ENCODE measurements at places on chromosomes 3 and 15.

DNA sequence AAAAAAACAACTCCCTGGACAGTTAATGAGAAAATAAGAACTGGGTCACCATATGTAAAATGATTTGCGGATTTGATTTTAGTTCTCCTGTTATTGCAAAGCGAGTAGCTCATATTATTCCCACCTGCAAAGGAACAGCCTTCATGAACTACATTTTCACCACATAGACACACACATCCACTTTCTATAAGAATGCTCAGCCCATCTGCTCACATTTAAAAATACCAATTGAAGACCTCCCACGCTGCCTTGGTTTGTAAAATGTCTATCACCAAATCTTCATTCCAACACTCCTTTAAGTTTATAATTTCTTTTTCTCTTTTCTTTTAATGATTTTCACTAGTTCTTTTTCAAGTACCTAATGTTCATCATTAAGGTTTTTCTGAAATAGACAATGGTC, 148.6 kb downstream of the FGF12 start:
- no peak for DNase-seq

- no peak for DNase-seq
These were observed 226.6 kb upstream of the HES1 start for GRCh38 chr3:193909387-193909786.

- no peak for DNase-seq
These were observed 571.8 kb upstream of the IL12A start for GRCh38 chr3:159416856-159417255.

- DNase-seq: no peak
These were observed 62.5 kb downstream of the ALCAM start for GRCh38 chr3:105429034-105429762.

DNA sequence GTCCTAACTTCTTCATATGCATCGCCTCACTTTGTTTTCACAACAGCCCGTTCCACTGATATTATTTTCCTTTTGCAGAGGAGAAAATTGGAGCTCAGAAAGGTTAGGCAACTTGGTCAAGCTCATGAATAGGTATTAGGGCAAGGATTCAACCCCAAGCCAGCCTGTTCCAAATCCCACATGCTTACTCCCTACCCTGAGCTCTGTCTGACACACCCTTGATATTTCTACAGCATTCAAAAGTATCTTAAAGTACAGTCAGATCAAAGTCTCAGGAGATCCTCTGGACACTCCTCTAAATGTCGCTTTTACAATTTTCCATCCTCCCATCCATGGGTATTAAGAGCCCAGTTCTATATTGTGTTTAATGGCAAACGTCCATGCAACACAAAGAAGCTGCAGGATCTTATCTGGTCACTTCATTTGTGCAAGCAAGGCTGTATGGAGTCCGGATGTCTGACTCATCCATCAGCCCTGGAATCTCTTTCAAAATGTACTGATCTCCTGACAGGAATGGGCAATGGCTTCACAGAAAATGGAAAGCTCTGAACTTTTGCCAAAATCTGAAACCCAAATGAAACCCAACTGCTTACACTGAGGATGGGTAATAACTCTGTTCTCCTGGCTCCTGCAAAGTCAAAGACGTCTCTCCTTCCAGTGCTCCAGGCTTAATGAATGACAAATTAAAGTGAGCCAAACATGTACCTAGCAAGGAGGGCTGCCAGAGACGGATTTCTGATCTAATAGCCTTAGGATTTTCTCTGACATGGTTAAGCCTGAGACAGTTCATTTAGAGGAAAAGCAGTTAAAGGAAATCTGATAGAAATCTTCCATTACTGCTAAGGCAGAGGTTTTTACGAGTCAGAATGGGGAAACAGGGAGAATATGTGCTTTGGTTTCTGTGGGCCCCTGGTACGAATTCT, 230.9 kb upstream of the RORA start:
- no peak for DNase-seq

- no peak for DNase-seq
These were observed 117.5 kb upstream of the ARHGEF26 start for GRCh38 chr3:154003649-154004048.

DNA sequence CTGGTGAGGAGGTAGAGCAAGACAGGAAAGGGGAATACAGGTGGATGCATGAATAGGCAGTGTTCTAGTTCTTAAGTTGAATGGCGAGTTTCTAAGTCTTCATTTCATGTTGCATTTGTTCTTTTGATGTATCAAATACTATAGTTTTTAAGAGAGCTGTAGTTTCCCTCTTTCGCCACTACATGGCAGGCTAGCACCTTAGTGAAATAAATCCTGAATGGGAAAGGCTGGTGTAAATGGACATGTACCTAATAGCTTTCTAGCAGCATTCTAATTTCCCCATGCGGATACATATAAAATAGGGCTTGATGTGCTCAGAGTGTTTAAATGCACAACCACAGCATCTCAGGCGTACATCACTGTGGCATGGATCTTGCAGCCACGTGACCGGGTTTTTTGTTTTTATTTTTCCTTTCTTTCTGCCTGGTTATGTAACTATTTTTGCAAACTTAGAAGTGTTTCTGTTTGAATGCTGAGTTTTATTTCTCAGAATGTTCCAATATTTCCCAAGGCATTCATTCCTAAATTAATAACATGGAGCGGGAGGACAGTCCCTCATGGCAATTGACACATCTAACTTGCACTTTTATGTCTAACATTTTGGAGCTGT, 23.5 kb upstream of the CLN6 start:
- DNase-seq: no peak

GRCh38 chr3:152284906-152285305, 16.2 kb downstream of the MBNL1 start:
- DNase-seq: no peak

DNA sequence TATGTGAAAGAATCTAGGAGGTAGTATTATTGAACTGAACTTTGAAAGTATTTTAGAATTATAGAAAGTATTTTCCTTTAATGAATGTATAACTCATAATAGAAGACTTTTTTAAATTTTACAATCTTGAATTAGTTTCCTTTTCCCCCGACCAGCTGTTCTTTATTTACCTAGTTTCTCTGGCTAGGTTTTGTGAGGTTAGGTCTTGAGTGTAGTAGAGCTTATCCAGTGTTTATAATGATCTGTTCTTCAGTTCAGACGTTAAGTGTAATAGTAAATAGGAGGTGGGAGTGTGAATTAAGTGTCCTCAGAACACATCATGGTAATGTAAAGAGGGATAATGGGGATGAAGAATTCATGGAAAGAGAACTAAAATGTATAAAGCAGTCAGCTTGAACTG, 93.8 kb downstream of the MYRIP start:
- no peak for DNase-seq

DNA sequence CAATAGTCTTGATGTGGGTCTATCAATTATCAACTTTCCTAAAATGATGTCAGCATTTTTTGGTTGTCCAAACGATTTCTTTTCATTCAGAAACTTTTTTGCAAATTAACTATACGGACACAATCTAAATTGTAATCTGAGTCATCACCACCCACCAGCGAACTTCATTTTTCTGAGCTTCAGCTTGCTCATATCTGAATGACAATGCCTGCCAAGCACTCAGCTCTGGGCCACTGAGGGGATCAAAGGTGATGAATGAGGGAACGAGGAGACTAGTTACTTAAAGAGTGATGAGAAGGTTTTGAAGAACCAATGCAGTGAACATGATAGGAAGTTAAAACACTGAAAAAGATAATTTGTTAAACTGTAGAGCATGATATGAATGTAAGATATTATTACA, 14.9 kb upstream of the TBC1D23 start:
- no peak for DNase-seq

- DNase-seq: no peak
These were observed 13.0 kb downstream of the SLC9A9 start for GRCh38 chr3:143835312-143835711.

DNA sequence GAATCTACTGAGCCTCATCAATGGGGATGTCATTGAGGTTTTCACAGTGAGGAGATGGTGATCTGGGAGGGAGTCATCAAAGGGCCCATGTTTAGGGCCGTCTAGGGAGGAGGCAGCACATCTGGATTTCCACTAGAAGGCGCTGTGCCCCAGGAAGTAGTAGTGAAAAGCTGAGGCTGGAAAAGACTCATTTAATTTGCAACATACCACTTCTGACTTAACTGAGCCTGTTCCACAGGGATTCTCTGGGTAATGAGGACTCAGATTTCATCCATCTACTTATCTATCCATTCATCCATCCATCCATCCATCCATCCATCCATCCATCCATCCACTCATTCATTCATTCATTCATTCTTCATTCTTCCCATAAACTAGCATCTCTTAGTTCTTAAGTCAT, 17.4 kb upstream of the SHF start:
- no peak for DNase-seq

DNA sequence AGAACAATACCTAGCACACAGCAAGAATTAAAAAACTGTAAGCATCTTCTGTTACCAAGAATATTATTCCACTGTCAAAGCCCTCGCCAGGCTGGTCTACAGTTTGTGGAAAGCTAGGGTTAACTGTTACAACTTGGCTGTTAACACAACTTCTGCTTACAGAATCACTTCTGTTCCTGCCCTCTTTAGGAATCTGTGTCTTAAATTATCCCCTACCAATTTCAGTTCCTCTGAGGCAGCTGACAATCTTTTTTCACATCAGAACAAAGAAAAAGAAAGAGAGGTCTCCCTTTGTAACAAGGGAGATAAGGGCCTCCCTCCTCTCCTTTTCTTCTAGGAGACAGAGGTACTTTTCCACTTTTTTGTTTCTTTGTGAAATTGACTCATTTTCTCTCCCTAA, 188.9 kb downstream of the FMN1 start:
- DNase-seq: no peak

GRCh38 chr3:109093561-109093960, 24.4 kb downstream of the MORC1 start:
- no peak for DNase-seq

GRCh38 chr3:138761002-138761401, 73.7 kb downstream of the PIK3CB start:
- DNase-seq: no peak

- DNase-seq: no peak
These were observed 6.6 kb upstream of the LOXL1 start for GRCh38 chr15:73919706-73920105.

Data from ascending aorta (tissue), 2 donors.